Karpas-422 (cell line): ENCODE measurements at places on chromosomes 16 and 17. TPM values are rescaled to one million over a fixed set of nuclear protein-coding genes. Genes with fewer than 3 reads are reported as not detected.

The ALDH3A1 gene
- total RNA-seq = not detected in 2 replicates

The CCL15 gene
- total RNA-seq = not detected in 2 replicates

The KRTAP17-1 gene
- total RNA-seq = 1.6 TPM in 1 of 2 replicates, not detected in the other

The SPSB3 gene
- 38.5 and 73.9 TPM in 2 replicates for total RNA-seq

The TRIM47 gene
- 7.9 and 16.4 TPM in 2 replicates for total RNA-seq

The MRPL28 gene
- total RNA-seq = 38.1 and 103 TPM in 2 replicates

The GCGR gene
- not detected in 2 replicates for total RNA-seq

The ABCC12 gene
- total RNA-seq = 0.04 and 0.86 TPM in 2 replicates

The CTF1 gene
- total RNA-seq = 0.94 and 1.1 TPM in 2 replicates

The HSD17B1 gene
- total RNA-seq = 0.22 and 1.3 TPM in 2 replicates

The OMG gene
- total RNA-seq = 0.11 TPM in 1 of 2 replicates, not detected in the other

The RASD1 gene
- not detected in 2 replicates for total RNA-seq

The PLLP gene
- not detected in 2 replicates for total RNA-seq

The GNG13 gene
- total RNA-seq = not detected in 2 replicates

The RGS11 gene
- total RNA-seq = not detected in 2 replicates

The TMEM114 gene
- total RNA-seq = not detected in 2 replicates

The FAM83G gene
- 9.2 and 22.9 TPM in 2 replicates for total RNA-seq

The LAT gene
- total RNA-seq = 8.6 and 27.3 TPM in 2 replicates

The RNU2-1 gene
- not detected in 2 replicates for total RNA-seq

The CCL17 gene
- not detected in 2 replicates for total RNA-seq

- DNase-seq = peak; percentile 22
Measured at GRCh38 chr17:58968426-58969061, 138.1 kb downstream of the TRIM37 start.

DNA sequence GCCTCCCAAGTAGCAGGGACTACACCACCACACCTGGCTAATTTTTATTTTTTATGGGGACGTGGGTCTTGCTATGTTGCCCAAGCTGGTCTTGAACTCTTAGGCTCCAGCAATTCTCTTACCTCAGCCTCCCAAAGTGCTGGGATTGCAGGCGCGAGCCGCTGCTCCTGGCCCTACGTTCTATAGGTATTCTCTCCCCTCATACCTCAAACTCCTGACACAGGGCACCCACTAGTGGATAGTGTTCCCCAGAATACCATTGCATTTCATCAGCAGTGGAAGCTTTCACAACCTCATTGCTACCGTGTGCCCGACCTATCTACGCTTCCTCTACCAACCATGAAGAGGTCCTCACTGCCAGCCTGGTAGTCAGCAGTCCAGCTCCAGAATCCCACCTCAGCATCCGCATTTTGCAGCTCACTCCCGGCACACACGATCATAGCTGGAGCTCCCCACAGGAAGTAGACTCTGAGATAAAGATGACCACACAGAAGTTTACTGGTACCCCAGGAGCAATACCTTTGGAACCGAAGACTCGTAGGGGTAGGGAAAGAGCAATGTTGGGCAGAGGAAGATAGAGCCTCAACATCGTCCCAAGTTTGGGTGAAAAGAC is 9.3 kb downstream of the CTRB2 start:
- no peak for DNase-seq

- DNase-seq = no peak
Measured at GRCh38 chr16:79253100-79253631, 347.4 kb downstream of the MAF start.

GRCh38 chr17:79154951-79155585 is 80.4 kb downstream of the ENGASE start:
- DNase-seq = no peak

DNA sequence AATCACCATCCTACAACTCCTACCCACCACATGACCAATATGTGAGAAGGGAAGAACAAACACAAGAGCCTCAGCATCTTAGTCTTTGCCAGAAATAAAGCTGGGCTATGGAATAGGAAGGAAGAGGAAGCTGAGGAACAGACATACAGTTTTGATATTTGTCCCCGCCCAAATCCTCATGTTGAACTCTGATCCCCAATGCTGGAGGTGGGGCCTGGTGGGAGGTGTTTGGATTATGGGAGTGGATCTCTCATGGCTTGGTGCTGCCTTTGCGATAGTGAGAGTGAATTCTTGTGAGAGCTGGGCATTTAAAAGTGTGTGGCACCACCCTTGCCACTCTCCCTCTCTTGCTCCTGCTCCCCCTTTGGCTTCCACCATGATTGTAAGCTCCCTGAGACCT is 52.4 kb upstream of the NLK start:
- no peak for DNase-seq

GRCh38 chr17:83138820-83139219 is 59.4 kb downstream of the METRNL start:
- no peak for DNase-seq

- peak; percentile 68 for DNase-seq
Measured at GRCh38 chr16:56851671-56852400, 13.2 kb upstream of the SLC12A3 start.

DNA sequence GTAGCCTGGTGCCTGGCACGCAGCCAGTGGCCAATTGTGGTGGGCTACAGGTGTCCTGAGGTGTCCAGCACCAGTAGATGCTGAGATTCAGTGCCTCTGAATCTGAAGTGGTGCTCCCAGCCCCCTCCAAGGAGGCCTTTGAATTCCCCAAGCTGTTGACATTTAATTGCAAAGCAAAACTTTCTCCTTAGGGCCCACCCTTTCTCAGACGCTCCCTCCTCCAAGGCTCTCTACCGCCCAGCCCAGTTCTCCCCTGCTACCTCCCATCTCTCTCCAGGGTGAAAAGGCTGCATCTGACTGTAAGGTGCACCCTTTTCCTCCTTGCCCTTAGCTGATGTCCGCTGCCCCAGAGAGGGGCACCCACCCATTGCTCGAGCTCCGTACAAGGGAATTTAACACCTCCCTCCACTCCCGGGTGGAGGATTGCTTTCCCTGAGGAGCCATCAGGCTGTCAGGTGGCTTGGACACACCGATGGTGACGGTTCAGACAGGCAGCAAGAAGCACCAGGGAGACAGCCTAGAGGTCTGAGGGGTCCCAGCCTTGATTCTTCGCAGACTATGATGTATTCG is 1.7 kb downstream of the BEAN1 start:
- no peak for DNase-seq

DNA sequence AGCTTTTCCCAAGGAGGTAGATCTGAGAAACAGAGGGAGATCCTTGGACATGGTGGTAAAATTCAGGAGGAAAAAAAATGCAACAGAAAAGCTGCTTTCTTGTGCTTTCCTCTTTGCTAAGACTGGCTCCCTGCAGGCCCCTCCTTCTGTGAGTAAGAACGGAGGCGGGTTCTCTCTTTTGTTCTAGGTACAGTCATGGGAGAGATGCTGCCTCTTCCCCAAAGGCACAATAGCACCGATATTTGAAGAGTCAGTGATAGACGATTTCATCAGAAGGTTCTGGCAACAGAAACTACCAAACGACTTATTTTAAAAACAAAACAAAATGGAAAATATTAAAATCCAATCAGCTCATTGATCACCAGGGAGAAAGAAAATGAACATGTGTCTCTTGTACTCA is 32.6 kb upstream of the KIFC3 start:
- DNase-seq = no peak

GRCh38 chr16:83206426-83206825 is 579.7 kb downstream of the CDH13 start:
- no peak for DNase-seq

- DNase-seq = peak; percentile 61
Measured at GRCh38 chr17:33260638-33261037, 32.5 kb downstream of the ASIC2 start.

- no peak for DNase-seq
Measured at GRCh38 chr17:34168989-34169388, 86.1 kb upstream of the CCL2 start.

DNA sequence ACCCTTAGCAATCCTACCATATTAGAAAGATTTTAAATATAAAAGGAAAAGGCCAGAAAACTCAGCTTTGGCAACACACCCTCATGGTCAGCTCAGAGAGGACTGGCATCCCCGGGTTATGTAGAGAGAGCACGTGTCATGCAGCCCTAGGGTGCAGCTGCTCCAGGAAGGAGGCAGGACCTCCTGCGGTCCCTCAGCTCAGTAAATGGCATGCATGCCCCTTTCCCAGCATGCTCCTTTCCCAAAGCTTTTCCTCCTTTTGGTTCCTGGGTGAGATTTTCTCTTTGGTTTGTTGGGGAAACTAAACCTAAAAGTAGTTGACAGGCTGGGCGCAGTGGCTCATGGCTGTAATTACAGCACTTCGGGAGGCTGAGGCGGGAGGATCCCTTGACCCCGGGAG is 3.9 kb downstream of the GAN start:
- DNase-seq = no peak

DNA sequence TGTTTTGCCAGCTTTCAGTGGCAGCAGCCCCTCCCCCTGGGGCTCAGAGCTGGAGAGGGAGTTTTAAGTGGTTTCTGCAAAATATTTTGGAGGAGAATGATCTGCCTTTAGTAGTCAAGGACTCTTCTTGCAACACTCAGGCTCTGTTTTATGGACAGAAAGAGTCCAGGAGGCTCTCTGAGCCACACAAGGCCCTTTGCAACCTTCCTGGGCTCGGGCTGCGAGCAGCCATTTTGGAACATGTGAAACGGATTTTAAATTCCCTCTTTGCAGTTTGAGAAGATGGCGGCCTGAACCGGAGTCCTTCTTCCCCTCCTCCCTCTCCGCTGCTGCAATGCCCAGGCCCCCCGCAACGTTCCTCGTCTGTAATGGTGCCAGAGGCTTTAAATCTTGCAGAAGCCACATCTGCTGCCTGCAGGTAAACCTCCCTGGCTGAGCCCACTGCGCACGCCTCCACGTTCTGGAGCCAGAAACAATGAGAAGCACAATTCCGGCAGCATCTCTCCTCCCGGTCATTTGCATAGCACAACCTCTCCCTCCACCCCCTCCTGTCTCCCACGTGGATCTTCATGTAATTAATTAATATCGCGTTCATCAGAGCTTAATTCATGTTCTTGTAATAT is 386.1 kb downstream of the SEC14L1 start:
- DNase-seq = no peak

GRCh38 chr16:1923299-1924034 is 5.3 kb upstream of the HS3ST6 start:
- DNase-seq = no peak

- DNase-seq = peak; percentile 85
Measured at GRCh38 chr16:71499775-71500364, 10.7 kb upstream of the ZNF19 start.

GRCh38 chr17:21072745-21073197 is 30.0 kb upstream of the USP22 start:
- DNase-seq = no peak

GRCh38 chr17:59829217-59830006 is 63.3 kb downstream of the TUBD1 start:
- DNase-seq = peak; percentile 94

DNA sequence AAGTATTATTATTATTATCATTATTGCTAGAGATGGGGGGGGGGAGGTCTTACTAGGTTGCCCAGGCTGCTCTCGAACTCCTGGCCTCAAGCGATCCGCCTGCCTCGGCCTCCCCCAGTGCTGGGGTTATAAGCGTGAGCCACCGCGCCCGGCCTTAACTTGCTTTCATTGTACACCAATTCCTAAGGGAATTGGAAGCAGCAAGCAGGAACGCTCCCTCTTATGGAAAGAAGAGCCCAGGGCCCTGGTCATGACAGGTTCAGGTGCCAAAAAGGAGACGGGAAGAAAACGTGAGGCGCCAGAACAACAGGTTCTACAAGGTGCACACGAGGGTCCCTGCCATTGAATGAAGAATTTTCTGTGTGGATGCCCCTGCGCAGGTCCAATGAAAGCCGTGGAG is 540 bp upstream of the RPL38 start:
- DNase-seq = no peak

- DNase-seq = no peak
Measured at GRCh38 chr16:27514806-27515205, 34.9 kb downstream of the GTF3C1 start.

- DNase-seq = no peak
Measured at GRCh38 chr17:7122381-7122780, 7.8 kb upstream of the ASGR2 start.

DNA sequence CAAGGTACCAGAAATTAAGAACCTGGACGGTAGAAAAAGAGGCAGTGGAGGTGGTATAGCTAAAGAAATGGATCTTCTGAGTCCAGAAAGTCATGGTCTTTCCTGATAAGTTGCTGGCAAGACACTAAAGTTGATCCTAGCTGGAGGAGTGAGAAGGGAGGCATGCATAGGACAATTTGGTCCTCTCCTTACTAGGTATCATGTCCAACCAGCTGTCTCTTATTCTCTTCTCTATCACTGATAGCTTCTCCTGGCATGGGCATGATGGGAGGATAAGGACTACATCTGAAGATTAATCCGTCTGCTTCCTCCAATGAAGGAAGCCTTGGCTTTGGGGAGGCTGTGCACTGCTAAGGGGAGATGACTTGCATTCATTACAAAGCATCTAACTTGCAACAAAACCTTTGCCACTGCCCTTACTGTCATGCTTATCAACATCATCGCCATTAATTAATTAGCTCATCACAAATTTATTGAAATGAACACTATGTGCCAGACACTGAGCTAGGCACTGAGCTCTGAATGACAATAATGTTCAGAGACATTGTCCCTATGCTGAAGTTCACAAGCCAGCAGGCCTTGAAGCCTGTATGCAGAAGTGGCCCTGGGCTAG is 3.1 kb upstream of the FAM117A start:
- no peak for DNase-seq

DNA sequence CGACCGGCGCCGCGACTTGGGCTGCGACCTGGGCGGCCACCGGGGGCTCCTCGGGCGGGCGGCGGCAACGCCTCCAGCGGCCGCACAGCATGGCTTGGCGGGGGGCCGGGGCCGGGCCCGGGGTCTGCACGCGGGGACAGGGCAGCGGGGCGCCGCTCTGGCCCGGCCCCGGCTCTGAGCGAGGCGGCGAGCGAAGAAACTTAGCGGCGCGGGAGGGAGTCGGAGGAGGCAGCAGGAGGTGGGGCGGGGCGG is at the start of gene PLCD3:
TSS of gene PLCD3 (minus strand) at position 196 of the 252 bp plus-strand sequence. CDS start at position 91, 105 bp downstream.
- DNase-seq = no peak

DNA sequence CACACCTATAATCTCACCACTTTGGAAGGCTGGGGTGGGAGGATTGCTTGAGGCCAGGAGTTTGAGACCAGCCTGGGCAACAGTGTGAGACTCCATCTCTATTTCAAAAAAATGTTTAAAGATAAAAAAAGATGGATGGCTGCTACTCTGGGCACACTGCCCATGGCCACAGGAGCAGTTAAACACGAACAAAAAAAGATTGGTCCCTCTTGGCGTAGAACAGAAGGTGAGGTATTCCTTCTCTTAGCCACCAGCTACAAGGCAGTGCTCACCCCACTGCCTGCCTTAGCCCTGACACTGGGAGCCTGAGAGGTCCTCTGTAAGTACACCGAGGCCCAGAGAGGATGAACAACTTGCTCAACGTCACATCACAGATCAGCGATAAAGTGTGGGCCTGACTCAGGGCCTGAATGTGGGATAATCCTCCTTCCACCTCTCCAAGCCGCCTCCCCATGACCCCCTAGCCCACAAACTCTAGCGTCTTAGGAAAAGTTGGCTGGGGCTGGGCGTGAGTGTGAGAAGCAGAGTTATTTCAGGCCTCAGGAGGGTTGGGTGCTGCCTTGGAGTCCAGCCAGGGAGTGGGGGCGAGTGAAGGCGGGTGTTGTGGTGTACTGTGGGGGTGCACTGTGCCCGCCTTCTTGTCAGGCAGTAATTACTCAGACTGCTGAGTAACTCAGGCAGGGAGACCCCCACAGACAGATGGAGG is 2.3 kb upstream of the DPH1 start:
- no peak for DNase-seq
